ENCODE measurements at places on chromosomes 13 and 19. TPM values are rescaled to one million over a fixed set of nuclear protein-coding genes. Genes with fewer than 3 reads are reported as not detected.

MIR17HG gene
- total RNA-seq = 44.8 TPM

MEIOSIN gene
- 0.28 TPM for total RNA-seq

SIGLECL1 gene
- not detected for total RNA-seq

ZNF730 gene
- total RNA-seq = 37.9 TPM

PRR12 gene
- total RNA-seq = 41.6 TPM

GRCh38 chr13:70529652-70530051 is 421.4 kb upstream of the KLHL1 start:
- DNase-seq = no peak

- DNase-seq = no peak
Measured at GRCh38 chr13:20389696-20390525, 135.7 kb downstream of the CRYL1 start.

- DNase-seq = no peak
Measured at GRCh38 chr19:23539499-23539898, 144.2 kb upstream of the ZNF91 start.

GRCh38 chr19:55461974-55462626 is 658 bp upstream of the ISOC2 start:
- no peak for DNase-seq

GRCh38 chr19:27776020-27776419 is 1436.9 kb downstream of the UQCRFS1 start:
- peak; percentile 69 for DNase-seq

- no peak for DNase-seq
Measured at GRCh38 chr19:13033244-13033643, 38.0 kb downstream of the NFIX start.
